ENCODE measurements at places on chromosomes 3 and 15. TPM values are rescaled to one million over a fixed set of nuclear protein-coding genes. Genes with fewer than 3 reads are reported as not detected.

Gene RSRC1
- 54.2 TPM for total RNA-seq

Gene FETUB
- 0.49 TPM for total RNA-seq

Gene USP50
- total RNA-seq, result 1.5 TPM

Gene ARHGAP11A
- 13.2 TPM for total RNA-seq

Gene HIGD2B
- not detected for total RNA-seq

Gene LMAN1L
- 0.20 TPM for total RNA-seq

Gene SPINK8
- not detected for total RNA-seq

Gene TICRR
- 2.4 TPM for total RNA-seq

Gene PSTPIP1
- 4.3 TPM for total RNA-seq

Gene POPDC2
- 5.5 TPM for total RNA-seq

Gene TMC3
- total RNA-seq, result 0.20 TPM

Gene RLBP1
- total RNA-seq, result not detected

Gene SYNPR
- total RNA-seq, result 0.20 TPM

Gene CCDC174
- 15.1 TPM for total RNA-seq

Gene GOLGA8S
- total RNA-seq, result 0.10 TPM
